ENCODE measurements at places on chromosomes 4 and X. TPM values are rescaled to one million over a fixed set of nuclear protein-coding genes. Genes with fewer than 3 reads are reported as not detected.

Gene UGT2B11
- 1.9 TPM for total RNA-seq

Gene AFM
- not detected for total RNA-seq

DNA sequence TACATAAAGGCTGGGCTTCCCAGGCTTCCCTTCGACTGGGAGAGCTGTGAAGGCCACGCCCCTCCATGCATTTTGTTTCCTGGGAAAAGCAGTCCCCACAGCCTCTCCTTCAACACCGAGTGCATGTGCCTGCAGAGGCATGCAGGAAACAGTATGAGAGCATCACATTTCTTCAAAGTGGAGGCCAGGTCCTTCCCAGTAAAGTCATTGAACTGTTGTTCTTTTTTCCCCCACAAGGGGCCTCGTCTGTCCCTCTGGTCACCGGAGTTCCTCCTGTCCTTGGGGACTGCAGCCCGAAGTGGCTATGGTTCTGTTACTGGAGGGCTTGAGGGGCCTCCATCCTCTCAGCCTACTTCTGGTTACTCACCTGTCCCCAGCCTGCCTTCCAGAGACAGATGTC lies 56.0 kb downstream of the RAI2 start:
- DNase-seq, result no peak
- H3K36me3 ChIP-seq, result no peaks in the 10 kb centered on the region
- no peaks in the 10 kb centered on the region for H3K4me1 ChIP-seq
- no peak overlapping the region for H3K27ac ChIP-seq

- H3K27me3 ChIP-seq, result no peaks in the 10 kb centered on the region
- no peak for DNase-seq
- H3K4me1 ChIP-seq, result no peaks in the 10 kb centered on the region
- no peak overlapping the region for H3K27ac ChIP-seq
- no peak overlapping the region for H3K4me3 ChIP-seq
Observed at GRCh38 chrX:135112096-135112729, 8.1 kb downstream of the ETDB start.

DNA sequence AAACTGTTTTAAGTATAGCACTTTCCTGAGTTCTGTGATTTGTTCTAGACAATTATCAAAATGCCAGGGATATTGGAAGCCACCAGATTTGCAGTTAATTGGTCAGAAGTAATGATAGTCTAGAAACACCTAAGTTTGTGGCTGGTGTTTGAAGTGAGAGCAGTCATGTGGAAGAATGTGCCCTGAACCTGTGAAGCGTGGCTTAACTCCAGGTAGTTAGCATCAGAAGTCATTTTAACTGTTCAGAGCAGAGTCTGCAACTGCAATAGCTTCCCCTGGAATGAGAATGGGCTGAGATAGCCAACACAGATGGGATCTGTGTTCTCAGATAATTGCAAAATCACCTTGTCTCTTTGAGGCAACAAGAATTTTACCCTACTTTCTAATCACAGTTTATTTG lies 255.1 kb upstream of the GK2 start:
- H3K4me1 ChIP-seq, result no peaks in the 10 kb centered on the region
- DNase-seq, result no peak
- H3K27me3 ChIP-seq, result no peaks in the 10 kb centered on the region

Gene AKAP17A
- total RNA-seq, result 86.7 TPM

Gene RAI2
- 4.5 TPM for total RNA-seq

- H3K36me3 ChIP-seq, result no peaks in the 10 kb centered on the region
- H3K4me3 ChIP-seq, result no peak overlapping the region
- H3K4me1 ChIP-seq, result peaks cover 13% of the 10 kb centered on the region
- DNase-seq, result no peak
- no peak overlapping the region for H3K27ac ChIP-seq
Observed at GRCh38 chr4:153570228-153570973, 104.2 kb downstream of the TMEM131L start.

Gene ZNF732
- total RNA-seq, result 2.3 TPM

- no peaks in the 10 kb centered on the region for H3K4me1 ChIP-seq
- no peaks in the 10 kb centered on the region for H3K27me3 ChIP-seq
- DNase-seq, result no peak
- H3K36me3 ChIP-seq, result no peaks in the 10 kb centered on the region
- H3K4me3 ChIP-seq, result no peak overlapping the region
- no peak overlapping the region for H3K27ac ChIP-seq
Observed at GRCh38 chr4:141567326-141567915, 69.0 kb upstream of the IL15 start.

DNA sequence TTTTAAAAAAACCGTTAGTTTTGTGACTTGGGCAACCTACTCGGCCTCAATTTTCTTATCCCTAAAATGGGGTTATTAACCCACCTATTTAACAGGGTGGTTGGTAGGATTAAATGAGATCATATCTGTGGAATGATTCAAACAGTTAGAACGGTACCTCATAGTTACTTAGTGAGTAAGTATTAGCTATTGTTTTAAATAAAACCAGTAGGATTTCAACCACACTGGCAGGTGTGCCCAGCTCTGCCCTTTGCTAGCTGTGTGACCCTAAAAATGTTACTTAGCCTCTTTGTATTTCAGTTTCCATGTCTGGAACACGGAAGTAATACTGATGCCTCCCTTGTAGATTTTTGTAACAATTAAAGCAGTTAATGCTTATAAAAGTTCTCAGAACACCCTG lies 225.8 kb upstream of the SPRY1 start:
- no peak overlapping the region for H3K4me3 ChIP-seq
- no peaks in the 10 kb centered on the region for H3K4me1 ChIP-seq
- H3K27me3 ChIP-seq, result no peaks in the 10 kb centered on the region
- DNase-seq, result no peak
- H3K27ac ChIP-seq, result no peak overlapping the region
